ENCODE measurements at places on chromosomes 5 and 9. TPM values are rescaled to one million over a fixed set of nuclear protein-coding genes. Genes with fewer than 3 reads are reported as not detected.

DNA sequence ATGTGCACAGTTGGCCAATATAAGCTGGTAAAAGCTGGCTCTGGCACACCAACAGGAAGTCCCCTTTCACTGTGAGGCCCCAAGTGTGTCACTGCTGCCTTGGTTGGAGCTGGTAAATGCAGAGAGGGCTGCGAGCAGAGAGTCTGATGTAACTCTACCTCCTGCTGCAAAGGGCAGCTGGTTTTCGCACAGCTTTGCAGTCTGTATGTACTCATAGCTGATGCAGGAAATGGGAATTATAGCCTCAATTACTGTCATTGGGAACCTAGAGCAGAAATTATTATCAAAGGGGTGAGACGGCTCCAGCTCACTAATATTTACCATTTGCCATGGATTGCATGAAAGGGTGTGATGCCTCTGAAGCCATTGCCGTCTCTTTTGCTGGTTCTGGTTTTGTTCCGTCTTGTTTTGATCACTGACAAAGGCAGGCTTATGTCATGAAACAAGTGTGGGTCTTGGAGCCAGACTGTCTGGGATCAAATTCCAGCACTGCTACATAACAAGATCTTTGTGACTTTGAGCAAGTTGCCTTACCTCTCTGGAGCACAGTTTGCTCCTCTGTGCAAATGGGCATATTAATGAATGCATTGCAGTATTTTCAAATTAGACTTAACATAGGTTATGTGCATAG is 124.3 kb upstream of the SLC25A48 start:
- no peak for DNase-seq

- no peak for DNase-seq
Observed at GRCh38 chr9:28678097-28678496, 1104.8 kb upstream of the C9orf72 start.

DNA sequence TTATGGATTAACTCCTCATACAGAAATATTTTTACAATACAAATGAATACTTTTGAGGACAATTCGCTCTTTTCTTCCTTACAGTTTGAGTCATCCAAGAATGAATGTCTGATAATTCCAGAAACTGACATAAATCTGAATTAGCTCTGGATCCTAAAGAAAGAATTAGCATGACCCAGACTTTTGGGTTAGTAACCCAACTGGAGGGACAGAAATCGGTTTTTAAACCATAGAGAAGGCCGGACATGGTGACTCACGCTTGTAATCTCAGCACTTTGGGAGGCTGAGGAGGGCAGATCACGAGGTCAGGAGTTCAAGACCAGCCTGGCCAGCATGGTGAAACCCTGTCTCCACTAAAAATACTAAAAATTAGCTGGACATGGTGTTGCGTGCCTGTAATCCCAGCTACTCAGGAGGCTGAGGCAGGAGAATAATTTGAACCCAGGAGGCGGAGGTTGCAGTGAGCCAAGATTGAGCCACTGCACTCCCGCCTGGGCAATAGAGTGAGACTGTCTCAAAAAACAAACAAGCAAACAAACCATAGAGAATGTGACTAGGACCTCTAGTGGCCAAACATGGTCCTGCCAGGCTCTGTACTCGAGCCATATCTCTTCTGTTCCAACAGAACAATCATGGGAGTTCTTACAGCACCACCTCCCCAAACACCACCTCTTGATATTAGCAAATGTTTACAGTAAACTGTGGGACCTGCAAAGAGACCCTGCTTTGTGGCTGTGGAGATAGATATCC is 44.8 kb downstream of the LURAP1L start:
- DNase-seq: no peak

Gene ADCY2
- not detected for total RNA-seq

Gene GRIA1
- total RNA-seq: not detected

GRCh38 chr5:18732556-18733479 is 1098.6 kb downstream of the TAF11L14 start:
- no peak for DNase-seq

Gene RNF224
- total RNA-seq: not detected

Gene OBP2B
- not detected for total RNA-seq

DNA sequence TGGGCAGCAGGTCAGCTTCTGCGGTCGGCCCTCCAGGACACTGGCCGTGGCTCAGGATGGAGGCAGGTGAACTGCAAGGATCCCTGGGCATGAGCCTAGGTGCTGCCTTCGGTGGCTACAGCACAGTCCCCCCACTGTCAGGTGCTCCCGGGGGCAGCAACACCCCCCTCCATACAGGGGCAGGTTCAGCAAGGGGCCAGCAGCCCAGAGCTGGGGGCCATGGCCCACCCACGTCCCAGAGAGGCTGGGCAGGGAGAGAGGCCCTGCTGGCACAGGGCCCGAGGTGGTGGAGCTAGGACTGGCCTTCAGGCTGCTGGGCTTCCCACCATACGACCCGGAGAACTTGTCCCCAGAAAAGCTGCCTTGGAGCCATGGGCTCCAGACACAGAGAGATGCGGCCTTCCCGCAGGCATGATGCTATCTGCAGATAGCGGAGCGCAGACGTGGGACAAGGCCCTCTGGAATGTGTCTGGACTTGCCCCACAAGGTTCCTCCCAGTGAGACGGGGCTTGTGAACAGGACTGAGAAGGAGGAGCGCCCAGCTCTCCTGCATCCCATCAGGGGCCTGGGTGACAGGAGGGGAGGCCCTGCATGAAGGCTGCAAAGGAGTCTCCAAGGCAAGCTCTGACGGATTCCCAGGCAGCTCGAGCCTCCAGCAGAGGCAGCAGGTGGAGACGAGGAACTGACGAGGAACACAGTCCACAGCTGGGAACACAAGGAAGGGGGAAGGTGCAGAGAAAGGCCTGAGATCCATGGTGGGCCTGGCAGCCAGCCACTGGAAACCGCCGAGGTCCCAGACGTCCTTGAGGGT is 111.1 kb downstream of the VAV2 start:
- DNase-seq: no peak

Gene GABRG2
- not detected for total RNA-seq

Gene FAM221B
- total RNA-seq: not detected

Gene ORM1
- total RNA-seq: not detected

DNA sequence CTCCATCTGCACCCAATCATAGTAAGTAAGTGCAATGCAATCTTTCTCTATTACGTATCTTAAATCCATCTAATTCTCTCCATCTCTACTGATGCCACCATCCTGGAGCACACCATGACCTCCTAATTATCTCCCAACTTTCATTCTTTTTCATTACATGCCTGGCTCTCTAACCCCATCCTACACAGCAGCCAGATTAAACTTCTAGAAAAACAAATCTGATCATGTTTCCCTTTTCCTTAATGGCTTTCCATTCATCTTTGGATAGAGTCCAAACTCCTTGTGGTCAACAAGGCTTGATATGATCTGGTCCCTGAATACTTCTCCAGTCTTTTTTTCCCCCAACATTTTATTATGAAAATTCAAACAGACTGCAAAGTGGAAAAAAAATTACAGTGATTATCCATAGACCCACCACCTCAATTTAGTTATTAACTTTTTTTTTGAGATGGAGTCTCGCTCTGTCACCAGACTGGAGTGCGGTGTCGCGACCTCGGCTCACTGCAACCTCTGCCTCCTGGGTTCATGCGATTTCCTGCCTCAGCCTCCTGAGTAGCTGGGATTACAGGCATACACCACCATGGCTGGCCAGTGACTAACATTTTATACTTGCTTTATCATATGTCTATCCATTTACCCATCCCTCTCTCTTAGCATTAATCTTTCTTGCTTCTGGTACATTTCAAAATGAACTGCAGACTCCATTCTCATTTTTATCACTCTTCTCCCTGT is 5.2 kb downstream of the PPP2R2B start:
- DNase-seq: no peak

GRCh38 chr5:174259696-174260420 is 214.4 kb downstream of the NSG2 start:
- DNase-seq: no peak

GRCh38 chr9:89462199-89462598 is 35.7 kb downstream of the SEMA4D start:
- DNase-seq: no peak

GRCh38 chr5:124154714-124155113 is 591.7 kb downstream of the ZNF608 start:
- DNase-seq: no peak

- DNase-seq: no peak
Observed at GRCh38 chr5:395921-396530, 47.0 kb upstream of the EXOC3 start.

- DNase-seq: no peak
Observed at GRCh38 chr5:112886975-112887374, 25.9 kb downstream of the SRP19 start.

Gene IFNA2
- total RNA-seq: not detected

DNA sequence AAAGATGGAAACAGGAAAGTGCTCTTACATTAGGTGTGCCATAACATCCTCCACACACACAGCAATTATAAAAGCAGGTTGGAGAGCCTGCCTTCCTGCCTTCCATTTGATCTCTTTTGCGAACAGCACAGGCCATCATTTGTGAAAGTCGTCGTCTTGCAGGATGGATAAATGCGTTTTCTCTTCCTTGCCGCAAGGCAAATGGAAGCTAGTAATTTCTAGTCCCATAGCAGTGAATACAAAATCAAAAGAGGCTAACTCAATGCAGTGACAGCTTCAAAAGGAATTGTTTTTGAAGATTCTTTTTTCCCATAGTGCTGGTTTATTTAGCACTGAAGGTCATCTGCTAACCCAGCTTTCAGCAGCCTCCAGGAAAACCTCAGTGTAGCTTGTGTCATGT is 178.8 kb downstream of the GIN1 start:
- DNase-seq: peak; percentile 39

All from lung microvascular endothelial cell (primary cell).